NCI-H345 (cell line): ENCODE measurements at places on chromosomes 1 and 21.

GRCh38 chr1:183553764-183554163, 36.5 kb downstream of the NCF2 start:
- no peak for DNase-seq

DNA sequence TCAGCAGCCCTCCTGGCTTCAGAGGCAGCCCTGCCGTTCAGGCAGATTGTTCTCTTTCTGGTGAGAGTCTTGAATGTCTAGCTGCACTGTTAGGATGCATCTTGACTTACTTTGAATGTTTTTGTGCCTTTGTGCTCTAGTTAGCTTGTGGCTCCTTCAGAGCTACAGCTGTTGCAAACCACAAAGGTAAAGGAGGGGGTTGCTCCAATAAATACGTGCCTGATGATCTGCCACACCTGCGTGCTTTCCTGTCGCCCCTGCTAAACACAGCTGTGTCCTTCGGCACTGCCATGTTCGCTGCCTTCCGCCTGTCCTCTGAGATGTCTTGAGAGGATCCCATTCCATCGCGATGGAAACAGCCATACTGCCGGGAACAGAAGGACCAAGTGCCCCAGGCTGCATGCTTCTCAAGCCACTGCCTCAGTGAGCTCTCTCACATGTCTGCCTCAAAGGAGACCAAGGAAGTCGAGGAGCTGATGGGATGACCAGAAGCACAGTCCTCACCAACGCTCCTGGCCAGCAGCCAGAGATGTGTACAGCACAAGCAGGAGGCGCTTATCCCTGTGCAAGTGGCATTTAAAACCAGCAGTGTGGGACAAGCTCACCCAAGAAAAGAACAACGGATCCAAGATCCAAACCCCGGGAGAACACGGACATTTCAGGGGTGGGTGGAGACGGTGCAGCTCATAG, 12.0 kb upstream of the SMIM12 start:
- no peak for DNase-seq

DNA sequence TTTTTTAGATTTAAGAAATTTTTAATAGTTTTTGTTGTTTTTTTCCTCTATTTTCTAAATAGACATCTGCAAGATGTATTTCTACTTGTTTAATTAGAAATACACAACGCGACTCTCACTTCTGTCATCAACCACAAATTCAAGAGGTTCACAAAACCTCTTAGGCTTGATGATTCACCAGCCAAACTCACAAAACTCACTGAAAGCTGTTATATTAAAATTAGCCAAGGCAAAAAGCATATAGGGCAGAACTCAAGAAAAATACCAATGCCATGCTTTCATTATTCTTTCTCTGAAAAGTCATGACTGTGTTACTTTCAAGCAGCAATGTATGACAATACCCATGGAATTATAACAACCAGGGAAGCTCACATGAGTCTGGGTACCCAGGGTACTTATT, 487.0 kb upstream of the RGS18 start:
- DNase-seq: no peak

DNA sequence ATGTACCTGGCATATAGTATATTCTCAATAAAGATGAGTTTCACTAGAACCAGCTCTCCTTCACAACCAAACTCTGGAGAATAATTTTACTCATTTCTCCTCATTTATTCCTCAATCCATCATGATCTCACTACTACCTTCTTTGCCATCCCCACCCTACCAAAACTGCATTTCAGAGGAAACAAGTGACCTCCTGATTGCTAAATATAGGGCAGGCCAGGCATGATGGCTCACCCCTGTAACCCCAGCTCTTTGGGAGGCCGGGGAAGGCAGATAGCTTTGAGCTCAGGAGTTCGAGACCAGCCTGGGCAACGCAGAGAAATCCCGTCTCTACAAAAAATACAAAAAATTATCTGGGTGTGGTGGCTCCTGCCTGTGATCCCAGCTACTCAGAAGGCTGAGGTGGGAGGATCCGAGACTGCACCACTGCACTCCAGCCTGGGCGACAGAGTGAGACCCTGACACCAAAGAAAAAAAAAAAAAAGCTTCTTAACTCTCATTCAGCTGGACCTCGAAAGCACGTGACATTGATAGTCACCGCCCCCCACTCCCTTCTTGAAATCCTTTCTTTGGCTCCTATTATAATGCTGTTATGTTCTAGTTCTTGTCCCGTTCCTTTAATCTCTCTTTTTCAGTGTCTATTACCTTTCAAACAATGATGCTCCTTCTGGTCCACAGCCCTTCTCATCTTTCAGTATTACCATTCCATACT, 2.1 kb downstream of the TESK2 start:
- DNase-seq: no peak
